Lung (tissue), 17 donors: ENCODE measurements at places on chromosomes 5 and 9.
A peak's percentile ranks its signal among the peaks of the same experiment; 100 is the strongest.

DNA sequence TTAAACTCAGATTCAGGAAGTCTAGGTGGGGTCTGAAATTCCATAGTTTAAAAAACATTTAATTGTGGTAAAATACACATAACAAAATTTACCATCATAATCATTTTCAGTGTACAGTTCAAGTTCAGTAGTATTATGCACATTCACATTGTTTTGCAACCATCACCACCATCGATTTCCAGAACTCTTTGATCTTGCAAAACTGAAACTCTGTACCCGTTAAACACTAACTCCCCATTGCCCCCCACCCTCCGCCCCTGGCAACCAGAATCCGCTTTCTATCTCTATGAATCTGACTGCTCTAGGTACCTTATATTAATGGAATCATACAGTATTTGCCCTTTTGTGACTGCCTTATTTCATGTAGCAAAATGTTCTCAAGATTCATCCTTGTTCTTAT lies 117.5 kb downstream of the CEP120 start:
- no peak for DNase-seq

- DNase-seq, result no peak
These were observed 1.8 kb upstream of the EGR1 start for GRCh38 chr5:138463419-138464007.

GRCh38 chr5:181160152-181160754 lies 12.9 kb downstream of the OR2V2 start:
- no peak for DNase-seq

DNA sequence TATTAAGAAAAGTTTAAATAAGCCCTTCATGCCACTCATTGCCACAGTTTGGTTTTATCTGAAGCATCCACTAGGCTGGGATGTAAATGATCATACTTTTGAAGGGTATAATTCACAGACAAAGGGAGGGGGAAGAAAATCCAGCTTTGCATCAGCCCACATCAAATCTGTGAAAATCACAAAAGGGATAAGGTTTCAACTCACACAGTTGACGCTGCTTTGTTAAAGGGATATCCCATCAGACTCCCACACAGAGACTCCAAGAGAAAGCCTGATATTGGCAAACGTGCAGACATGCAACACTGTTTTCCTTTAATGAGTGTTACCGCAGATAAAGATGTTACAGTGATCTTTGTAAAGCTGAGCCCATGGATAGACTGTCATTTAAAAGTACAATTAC lies 602.9 kb downstream of the TLE1 start:
- DNase-seq, result no peak

- no peak for DNase-seq
These were observed 472.5 kb downstream of the ARHGEF28 start for GRCh38 chr5:74098456-74098855.

GRCh38 chr9:137250329-137251193 lies 525 bp upstream of the STPG3 start:
- DNase-seq, result no peak

DNA sequence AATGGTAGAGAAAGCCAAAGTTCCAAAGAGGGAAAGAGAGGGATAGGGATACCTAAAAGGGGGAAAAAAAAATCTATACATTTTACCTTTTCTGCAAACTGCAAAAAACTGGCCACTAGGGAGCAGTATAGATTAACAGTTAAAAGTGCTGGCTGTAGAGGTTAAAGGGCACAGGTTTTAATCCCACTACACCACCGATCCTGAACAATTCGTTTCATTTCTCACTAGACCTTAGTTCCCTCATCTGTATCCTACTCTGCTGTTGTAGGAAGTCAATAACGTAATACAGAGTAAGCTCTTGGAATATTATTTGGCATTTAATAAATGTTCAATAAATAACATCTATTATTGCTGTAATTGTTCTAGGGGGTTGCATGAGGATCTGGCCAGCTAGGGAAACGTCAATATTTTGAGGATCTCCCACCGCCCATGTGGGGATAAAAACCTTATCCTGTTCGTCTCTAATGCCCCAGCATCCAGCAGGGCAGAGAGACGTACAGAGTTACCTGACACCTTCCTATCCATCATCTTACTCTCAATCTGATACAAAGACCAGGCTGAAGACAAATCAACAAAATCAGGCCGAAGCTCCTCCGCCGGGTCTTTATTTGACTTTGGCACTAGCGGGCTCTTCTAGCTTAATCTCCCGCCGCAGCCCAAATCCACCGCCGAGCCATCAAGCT lies 757 bp downstream of the CDC26 start:
- DNase-seq, result peak; percentile 82

GRCh38 chr5:160929360-160929759 lies 77.3 kb upstream of the ATP10B start:
- DNase-seq, result no peak

DNA sequence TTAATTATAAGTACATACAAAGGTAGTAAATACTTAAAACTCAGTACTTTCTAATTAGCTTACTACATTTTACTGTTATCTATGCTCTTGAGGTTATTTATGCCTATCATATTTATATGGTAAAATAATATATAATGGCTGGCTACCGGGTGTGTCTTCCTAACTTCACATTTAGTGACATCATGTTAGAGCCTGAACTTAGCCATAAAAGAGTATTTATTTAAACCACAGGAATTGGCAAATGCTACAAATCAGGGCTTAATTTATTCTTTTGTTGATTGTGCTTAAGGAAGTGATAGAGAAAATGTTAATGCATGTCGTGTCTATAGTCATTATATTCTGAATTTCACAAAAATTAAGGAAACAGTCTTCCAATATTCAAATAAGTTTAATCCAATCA lies 73.1 kb downstream of the NDUFAF2 start:
- DNase-seq, result no peak

- peak; percentile 22 for DNase-seq
These were observed 232.1 kb downstream of the MAN2A1 start for GRCh38 chr5:109921735-109922380.

- DNase-seq, result no peak
These were observed 50.9 kb downstream of the ANKRD31 start for GRCh38 chr5:75185763-75186162.

DNA sequence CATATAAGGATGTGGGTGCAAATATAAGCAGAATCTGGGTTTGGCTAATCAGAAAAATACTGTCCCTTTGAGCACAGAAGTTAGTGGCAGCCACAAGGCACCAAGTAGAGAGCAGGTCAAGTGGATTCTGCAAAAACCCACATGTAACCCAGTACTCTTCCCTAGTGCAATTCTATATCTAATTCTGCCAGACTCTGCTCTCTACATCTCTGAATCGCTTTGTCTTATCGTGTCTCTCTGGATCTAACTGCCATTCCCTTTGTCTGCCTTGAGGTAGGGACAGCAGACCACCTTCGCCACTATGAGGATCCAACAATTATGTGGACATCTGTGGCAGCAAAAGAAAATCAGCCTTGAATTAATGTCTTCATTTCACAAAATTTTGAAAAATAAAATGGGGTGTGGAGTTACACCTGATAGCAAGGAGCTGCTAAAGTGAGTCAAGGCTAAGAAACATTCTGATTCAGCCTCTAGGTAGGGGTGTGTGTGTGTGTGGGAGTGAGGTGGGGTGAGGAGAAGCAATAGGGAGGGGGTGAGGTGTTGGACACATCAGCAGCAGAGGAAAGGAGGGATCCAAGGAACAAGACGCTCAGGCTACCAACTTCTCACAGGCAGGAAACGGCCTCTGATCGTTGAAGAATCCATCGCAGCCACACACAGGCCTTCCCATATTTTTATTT lies 33.7 kb upstream of the ZNF366 start:
- DNase-seq, result no peak

DNA sequence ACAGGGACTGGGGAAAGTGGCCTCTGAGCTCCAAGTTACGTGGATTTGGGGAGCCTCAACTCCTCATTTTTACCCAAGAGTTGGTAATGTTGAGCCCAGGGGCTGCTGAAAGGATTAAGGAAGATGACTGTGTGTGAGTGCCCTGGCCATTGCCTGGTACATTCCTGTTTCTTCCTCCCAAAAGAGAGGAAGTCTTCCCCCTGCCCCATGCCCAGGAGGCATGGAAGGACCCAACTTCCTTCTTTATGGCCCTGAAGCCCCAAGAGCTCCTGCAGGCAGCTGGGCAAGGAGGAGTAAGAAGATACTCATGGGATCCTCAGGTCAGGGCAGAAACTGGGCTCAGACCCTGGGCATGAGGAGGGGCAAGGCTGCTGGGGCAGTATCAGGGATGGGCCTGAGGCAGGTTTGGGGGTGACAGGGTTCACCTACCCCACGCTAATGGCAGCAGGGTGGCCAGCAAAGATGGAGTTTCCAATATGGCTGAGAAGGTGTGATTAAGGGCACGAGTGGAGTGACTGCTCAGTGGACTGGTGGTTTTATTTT lies 118.3 kb upstream of the MVB12B start:
- DNase-seq, result no peak
